ENCODE measurements at places on chromosomes 7 and 10.

DNA sequence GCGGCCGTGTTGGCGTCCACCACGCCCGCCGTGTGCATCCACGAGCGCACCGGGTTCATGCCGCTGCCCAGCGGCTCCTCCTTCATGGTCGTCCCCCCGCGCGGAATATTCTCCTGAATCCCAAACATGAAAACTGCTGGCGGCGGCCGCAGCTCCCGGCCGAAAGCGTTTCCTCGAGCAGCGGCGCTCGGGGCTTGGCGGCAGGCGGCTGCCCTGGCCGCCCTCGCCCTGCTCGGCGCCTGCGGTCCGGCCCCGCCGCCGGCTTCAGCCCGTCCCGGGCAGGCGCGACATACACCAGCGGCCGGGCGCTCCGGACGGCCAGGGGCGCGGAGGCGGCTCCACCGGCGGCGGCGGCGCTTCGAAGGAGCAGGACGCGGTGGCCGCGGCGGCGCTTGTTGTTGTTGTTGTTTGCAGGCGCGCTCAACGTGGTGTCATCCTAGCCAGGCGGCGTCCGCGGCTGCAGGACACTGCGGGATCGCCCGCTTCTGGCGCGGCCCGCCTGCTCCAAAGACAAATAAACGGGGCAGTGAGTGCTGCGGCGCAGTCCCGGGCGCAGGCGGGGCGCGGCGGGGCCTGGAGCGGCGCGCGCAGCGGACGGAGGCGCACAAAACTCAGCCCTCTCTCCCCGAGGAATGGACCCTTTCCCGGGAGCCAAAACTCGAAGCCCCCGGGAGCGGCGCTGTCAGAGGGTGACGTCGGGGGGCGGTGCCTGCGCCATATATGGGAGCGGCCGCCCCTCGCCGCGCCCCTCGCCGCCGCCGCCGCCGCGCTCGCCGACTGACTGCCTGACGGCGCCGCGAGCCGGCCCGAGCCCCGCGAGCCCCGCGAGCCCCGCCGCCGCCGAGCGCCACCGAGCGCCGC is at the start of gene EBF3:
Gene EBF3 (minus strand): TSS at position 634 of the 861 bp plus-strand sequence. CDS start 506 bp downstream, at position 128.
- DNase-seq, result no peak

DNA sequence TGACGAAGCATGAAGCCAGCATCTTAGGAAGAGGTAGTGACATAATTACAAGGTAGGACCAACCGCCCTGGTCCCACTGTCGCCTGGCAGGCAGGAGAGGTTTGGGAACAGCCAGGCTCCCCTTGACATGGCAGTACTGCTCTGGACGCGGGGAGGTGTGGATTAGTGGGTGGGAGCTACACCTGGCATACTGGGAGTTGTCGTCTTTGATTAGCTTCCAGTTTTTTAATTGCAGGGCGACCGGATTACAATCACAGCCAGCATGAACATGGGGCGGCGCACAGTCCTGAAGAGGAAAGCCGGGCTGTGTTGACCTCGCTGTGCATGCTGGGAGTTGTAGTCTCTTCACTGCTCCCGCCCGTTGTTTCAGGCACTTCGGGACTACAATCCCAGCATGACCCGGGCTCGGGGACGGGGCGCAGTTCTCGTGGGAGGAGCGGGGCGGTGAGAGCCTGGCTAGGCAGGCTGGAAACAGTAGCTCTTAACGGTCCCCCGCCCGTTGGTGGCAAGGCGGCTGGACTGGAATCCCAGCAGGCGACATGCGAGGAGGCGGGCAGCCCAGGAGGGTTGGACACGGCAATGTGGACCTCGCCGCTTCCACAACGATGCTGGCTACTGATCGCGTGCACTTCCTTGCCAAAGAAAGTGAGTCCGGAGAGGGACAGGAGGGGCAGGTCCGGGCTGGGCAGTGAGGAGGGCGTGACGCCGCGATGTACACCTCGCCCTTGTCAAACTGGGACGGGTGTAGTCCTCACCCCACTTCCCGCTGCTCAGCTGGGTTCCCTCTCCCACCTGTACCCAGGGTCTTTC is 98.0 kb upstream of the ZNF722 start:
- peak; percentile 77 for DNase-seq

DNA sequence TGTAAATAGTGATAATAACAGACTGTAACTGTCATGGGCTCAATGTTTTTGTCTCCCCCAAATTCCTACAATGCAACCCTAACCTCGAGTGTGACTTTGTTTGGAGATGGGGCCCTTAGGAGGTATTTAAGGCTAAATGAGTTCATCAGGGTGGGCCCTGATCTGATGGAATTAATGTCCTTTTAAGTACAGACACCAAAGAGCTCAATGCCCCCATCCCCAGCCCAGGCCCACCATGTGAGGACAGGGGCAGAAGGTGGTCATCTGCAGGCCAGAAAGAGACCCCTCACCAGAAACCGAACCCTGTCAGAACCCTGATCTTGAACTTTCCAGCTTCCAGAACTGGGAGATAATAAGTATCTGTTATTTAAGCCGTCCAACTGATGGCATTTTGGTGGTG is 83.2 kb downstream of the PIP4K2A start:
- DNase-seq, result no peak

DNA sequence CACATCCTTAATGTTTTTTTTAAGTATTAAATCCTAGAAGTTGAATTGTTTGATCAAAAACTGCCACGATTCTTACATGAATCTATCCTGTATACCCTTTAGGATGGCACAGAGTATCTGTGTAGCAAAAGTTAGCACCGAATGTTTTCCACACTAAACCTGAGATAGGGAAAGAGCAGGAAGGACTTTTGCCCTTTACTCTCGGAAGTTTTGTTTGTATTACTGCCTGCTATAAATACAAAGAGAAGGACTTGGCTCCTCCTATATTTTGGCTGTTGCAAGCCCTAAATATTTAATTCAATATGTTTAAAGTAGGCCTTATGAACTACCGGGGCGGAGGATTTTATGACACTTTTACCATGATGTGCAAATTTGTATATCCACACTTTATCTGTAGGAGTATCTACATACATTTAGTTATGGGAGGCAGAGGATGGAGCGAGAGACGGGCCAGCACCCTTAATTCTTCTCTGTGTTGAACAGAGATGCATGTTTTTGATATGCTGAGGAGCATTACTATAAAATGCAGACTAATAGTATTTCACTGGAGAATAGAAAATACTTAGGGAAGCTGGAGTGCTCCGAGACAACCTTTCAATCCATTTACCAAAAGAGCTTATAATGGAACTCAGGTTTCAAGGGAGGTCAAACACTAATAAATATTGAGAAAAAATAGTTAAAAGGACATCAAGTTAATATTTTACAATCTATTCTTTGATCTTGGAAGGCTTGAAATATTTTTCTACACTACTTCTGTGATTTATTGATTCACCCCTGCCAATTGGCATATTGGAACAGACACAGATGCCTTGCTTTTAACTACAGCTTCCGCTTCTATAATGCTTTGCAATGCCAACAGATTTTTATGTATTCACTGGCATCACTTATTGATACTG is 97.4 kb downstream of the CHN2 start:
- no peak for DNase-seq

DNA sequence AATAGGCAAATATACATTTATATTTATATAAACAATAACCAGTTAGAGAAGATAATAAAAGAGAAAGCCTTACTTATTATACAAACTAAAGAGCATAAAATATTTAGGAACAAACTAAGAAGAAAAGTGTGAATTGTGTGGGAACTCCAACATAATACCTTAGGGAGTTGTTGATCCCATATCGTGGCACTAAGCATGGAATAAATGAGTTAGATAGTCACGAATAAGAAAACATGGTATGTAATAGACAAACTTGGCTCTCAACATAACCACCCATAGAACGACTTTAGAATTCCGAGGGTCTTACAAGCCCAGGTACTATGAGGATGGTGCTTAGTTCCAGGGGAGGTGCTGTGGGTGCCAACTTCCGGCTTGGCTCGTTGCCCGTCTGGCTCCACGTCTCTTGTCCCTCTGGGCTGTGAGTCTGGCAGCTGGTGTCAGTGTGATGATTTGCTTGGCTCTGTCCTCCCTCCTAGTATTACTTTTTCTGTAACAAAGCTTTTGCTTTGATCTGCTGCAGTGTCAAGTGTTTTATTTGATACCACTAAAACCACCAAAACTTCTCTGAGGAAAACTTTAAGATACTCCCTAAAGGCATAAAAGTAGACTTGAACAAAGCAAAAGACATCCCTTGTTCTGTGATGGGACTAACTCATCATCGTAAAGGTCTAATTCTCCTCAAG is 9.5 kb upstream of the RBM20 start:
- no peak for DNase-seq

- peak; percentile 13 for DNase-seq
Measured at GRCh38 chr10:132335189-132336063, 3.4 kb downstream of the LRRC27 start.

- no peak for DNase-seq
Measured at GRCh38 chr7:42093349-42093905, 143.6 kb downstream of the GLI3 start.

DNA sequence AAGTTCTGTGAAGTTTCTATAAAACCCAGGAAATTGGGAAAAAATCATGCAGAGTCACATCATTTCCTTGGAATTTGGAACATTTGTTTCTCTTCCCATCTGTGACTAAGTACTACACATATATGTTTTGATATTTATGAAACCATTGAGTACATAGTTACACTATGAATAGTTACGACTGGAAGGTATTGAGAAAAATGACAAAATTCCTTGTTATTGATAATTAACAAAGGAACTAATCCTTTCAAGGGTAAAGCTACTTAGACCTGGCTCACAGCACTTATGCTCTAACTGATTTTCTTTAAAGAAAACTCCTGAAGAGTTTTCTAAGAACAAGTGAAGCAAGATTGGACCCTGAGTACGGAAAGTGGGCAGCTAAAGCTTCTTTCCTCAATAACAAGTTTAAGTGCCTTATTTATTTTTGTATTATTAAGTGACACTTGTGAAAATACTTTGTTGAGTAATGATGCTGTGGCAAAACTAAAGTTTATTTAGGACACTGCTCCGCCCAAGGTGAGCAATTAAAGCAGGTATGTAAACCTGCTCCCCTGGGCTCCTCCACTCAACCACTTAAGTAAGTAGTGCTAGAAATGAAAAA is 12.0 kb upstream of the GLCCI1 start:
- DNase-seq, result no peak

DNA sequence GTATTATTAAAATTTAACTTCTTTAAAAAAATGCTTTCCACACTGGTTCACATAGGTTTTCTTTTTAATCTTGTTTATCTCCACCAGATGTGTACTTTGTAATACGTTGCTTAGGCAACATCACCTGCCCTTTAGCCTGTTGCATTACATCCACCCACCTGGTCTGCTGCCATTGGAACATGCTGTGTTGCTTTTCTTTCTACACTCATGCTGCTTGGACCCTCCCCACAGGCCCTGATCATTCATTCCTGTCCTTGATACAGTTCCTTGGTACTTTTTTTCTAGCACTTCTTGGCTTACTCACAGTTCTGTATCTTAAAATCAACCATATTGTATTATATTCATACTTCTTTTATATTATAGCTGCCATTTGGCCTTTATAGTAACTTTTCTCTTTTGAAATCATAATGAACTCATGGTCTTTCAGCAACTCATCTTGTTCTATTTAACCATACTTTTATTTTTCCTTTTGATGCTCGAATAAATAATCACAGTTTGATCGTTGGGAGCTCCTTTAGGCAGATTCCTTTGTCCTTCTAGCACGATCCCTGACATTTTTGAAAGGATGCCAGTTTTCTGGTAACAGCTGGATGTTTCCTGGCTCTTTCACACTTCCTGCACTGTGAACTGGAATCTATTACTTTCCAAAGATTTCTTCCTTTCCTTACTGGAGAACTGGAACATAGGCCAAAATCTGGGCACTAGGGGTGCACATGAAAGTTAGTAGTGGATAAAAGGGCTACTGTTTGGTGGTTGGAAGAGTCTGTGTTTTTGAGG is 125.1 kb downstream of the CDK14 start:
- no peak for DNase-seq

DNA sequence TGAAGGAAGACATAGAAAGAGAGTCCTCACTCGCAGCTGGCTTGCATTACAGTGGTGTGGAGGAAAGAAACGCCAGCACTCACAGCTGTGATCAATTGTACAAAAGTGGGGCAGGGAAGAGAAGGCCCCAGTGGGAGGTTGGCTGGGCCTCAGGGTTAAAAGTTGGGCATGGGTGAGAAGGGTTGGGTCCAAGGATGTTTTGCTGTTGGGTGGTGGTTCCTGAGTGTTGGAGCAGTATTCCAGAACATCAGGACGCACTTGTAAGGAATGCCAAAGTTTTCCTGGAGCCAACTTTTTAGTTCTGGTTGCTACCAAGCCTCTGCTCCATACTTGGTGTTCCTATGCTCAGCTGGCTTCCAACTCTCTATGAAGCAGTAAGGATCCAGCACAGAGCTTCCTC is 55.4 kb upstream of the MKRN1 start:
- no peak for DNase-seq

GRCh38 chr7:112799448-112800120 is 9.4 kb upstream of the TMEM168 start:
- DNase-seq, result no peak

- DNase-seq, result no peak
Measured at GRCh38 chr10:5461203-5461588, 38.2 kb downstream of the CALML5 start.

DNA sequence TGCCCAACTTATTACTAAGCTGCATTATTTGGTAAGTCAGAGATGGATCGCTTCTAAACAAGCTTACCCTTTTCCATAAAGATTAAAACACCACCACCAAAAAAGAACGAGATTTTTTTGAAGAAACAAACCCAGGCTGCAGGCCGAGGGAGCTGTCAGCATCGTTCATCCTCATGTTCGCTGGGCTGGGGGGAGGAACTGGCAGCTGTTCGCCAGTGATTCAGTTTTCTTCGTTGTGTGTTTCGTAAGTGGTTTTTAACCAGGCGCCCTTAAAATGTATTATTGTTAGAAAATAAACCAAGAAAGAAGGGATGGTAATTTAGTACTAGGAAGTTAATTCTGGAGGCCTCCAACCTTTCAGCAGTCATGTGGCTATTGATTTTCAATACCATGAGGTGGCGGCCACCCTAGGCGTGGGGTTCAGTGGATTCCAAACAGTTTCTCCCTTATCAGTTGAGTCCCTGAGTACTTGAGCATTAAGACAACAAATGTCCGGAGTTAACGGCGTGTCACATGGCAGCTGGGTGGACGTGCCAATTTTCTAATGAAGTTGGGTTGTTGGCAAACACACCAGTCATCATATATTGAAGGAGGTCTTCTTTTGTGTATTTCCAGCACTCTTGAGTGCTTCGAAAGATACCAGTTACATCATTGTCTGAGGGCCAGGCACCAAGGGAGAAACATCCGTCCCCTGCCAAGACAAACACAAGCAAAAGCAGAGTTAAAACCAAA is 173.2 kb downstream of the EBF3 start:
- no peak for DNase-seq

DNA sequence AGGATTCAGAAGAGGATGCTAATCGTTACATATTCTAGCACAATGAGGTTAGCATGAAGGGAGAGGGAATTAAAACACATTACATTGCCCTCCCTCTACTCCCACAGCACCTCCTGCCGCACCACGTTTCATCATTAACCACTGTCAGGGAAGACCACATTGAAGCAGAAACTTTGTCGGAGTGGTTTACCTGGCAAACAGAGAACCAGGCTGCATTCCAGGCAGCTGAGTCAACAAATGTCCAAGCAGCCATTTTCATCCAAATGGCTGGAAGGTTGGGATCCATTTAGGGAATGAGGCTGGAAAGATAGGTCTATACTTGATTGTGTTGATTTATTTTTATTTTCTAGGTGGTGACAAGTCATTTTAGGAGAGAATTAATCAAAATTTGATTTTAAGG is 273.6 kb downstream of the DYNC1I1 start:
- DNase-seq, result no peak

- no peak for DNase-seq
Measured at GRCh38 chr10:63634488-63635065, 113.4 kb downstream of the REEP3 start.

Measured in activated CD8-positive, alpha-beta memory T cell treated with anti-CD3 and anti-CD28 coated beads for 4 hours (primary cell).